ENCODE measurements at places on chromosomes 5 and 9. TPM values are rescaled to one million over a fixed set of nuclear protein-coding genes. Genes with fewer than 3 reads are reported as not detected.

The KIAA0825 gene
- total RNA-seq = 2.2 TPM

DNA sequence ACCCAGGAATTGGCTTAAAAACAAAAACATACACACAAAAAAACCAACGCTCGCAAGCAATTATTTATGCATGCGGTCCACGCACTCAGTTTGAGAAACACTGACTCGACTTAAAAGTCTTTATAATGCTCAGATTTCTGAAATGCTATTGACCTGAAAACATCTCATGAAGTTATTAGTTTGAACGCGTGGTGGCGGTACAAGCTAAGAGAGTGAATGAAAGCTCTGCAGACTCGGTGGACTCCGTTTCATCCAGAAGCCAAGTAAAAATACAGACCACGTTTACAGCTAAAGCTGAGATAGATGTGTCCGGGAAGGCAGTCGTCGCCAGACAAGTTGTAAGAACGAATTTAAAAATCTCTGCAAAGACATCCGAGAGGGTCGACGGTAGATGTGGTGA lies at the start of gene PCDHB6:
Gene PCDHB6, plus strand, starts transcription at position 246 of the 400 bp plus-strand sequence. CDS start 201 bp downstream, outside the sequence.
- no peak for DNase-seq

DNA sequence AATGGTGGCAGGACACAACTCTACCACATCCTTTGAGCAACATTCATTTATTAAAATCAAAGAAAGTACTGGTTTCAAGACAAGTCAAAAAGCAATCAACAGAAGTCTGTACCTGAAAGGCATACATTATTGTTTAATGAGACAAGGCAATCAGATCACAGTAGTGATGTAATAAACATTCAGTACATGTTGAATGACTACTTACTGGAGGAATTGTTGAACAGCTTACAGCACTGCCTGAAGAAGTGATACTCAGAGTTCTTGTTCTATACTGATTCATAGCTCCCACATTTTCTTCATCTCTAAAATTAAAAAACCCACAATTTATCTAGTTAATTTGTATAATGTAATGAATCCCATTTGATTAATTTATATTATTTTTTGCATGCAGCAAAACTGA lies 18.2 kb downstream of the RIOK2 start:
- DNase-seq = no peak

The CATSPER3 gene
- total RNA-seq = 0.54 TPM

The NUTM2F gene
- total RNA-seq = not detected

The RNF183 gene
- total RNA-seq = not detected

DNA sequence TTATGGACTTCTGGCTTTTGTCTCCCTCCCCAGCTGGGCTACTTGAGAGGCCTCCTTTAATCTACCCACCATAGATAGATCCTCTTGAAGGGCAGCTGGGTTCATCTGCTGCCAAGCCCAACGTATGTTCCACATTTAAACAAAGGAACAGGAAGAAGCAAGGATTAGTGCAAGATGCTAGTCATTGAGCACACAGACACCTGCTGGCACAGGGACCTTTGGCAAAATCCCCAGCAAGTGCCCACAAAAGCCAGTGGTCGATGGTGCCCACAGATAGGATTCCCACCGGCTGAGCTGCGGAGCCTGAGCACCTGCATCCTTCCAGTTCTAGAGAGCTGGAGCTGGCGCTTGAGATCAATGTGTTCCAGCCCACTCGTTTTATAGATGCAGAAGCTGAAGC lies 57.7 kb upstream of the SHB start:
- no peak for DNase-seq

- DNase-seq = no peak
Measured at GRCh38 chr9:27160636-27161035, 51.6 kb downstream of the TEK start.
